Activated T-cell treated with anti-CD3 and anti-CD28 coated beads for 24 hours (primary cell): ENCODE measurements at places on chromosomes 1 and 21.

DNA sequence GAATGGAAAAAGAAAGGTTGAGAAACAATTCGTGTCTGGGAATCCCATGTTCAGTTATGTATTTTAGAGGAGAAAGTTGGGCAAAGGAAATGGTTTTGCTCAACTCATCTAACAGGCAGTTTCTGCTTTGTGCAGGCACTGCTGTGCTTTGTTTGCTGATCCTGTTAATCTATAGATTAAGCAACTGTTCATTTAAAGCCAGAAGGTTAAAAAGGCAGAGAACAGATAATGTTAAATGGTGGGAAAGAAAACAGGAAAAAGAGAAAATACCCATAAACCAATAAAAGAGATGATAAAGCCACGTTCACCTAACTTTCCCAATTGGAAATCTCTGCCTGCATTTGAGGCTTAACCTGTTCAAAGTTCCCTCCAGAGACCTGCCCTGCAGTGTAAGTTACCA lies 70.0 kb downstream of the APP start:
- DNase-seq, result no peak

DNA sequence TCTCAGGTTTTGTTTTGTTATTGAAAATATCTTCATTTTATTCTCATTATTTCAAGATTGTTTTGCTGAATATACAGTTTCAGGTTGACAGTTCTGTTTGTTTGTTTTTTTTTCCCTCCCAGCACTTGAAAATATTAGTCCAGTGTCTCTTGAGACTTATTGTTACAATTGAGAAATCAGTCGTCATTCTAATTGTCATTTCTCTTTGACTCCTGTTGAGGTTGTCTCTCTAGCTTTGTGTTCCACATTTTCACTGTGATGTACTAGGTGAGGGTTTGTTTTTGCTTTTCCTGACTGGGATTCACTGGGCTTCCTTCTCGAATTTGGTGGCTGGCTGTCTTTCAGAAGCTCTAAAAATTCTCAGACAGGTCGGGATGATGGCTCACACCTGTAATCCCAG lies 443.2 kb upstream of the VAMP3 start:
- no peak for DNase-seq

GRCh38 chr1:221454096-221454495 lies 287.8 kb downstream of the DUSP10 start:
- no peak for DNase-seq

DNA sequence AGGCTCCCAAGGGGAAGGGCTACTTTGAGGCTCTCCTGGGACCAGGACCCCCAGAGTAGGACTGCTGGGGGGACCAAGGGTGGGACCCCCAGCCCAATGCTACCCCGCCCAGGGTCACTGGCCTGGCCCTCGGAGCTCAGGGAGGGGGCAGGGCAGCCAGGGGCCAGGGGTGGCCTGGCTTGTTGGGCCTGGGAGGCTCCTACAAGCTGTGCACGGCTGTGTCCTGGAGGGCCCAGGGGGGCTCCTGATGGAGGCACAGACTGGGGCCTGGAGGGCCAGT lies 2.2 kb downstream of the HES4 start:
- no peak for DNase-seq

DNA sequence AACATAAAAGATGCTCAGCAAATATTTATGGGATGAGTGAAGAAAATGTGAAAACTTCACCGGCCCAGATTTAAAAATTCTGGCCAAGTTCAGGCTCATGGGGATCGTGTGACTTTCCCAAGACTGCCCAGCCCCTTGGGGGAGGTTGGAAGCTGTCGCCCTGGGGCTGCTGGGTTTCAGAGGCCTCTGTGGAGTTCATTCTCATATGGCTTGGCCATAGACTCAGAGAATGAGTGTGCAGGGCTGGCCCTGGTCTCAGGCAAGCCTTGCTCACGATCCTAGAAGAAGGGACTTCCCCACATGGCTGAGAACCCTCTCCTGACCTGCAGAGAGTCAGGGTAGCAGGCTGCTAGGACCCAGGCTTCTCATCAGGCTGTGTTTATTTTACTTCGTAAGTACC lies 24.6 kb downstream of the PADI2 start:
- no peak for DNase-seq

DNA sequence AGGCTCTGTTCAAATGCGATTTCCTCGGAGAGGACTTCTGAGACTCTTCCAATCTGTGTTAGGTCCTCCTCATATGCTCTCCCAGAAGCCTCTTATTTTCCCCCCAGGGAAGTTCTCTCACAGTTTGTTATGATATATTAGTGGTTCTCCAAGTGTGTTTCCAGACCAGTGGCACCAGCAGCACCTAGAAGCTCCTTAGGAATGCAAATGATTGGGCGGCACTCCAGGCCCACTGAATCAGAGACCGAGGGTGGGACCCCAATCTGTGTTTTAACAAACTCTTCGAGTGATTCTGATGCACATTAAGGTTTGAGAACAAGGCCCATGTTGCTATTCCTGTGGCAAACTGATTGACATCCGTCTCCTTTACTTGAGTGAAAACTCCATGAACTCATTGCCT lies 63.0 kb downstream of the NMNAT2 start:
- no peak for DNase-seq

GRCh38 chr1:199297174-199297573 lies 658.3 kb downstream of the PTPRC start:
- DNase-seq, result no peak

GRCh38 chr21:37622755-37623154 lies 256.2 kb downstream of the DYRK1A start:
- no peak for DNase-seq

GRCh38 chr1:223628233-223629125 lies 37.0 kb downstream of the CAPN8 start:
- peak; percentile 30 for DNase-seq

DNA sequence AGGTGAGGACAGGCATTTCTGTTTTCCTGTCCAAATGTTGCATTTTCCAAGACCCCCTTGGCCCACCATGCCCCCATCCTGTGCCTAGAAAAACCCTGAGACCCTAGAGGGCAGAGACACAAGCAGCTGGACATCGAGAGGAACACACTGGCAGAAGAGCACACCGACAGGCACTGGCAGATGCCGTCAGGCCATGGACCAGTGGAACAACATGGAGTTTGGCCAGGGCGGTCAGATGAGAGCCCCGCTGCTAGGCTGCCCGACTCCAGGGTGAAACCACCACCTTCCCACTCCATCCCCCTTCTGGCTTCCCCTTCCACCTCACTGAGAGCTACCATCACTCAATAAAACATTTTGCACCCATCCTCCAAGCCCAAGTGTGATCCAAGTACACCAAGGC lies 438.4 kb downstream of the SIPA1L2 start:
- DNase-seq, result no peak

DNA sequence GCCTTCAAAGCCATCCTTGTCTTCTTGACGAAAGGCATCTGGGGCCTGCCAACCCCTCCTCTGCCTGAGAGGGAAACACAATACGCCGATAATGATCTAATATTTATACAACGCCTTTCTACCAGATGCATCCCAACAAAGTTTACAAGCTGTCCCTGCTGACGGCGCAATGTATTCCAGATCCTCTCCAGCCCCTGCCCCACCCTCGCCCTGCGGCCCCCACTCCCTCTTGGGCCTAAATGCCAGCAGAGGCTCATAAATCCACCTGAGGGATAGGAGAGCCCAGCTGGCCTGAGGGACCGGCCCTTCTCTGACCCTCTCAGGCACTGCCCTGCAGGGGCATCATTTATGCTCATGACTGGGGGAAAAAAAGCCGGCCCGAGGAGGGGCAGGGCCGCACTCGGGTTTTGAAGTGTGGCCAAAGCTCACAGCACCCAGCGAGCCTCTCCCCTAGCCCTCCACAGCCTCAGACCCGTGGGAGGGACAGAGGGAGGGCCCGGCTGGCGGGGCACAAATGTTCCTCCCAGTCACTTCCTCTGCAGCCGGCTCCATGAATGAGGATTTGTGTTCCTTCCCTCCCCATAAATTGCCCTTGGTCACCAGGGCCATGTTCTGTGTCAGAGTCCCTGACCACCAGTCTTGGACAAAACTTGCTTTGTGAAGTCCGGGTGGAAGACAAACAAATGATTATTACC lies 140.3 kb downstream of the FOXD2 start:
- DNase-seq, result no peak

GRCh38 chr1:77888081-77888780 lies at the start of gene NEXN:
Gene NEXN, plus strand, starts transcription at chr1:77888624. Its CDS starts 27,483 bp downstream, at chr1:77916107.
- DNase-seq, result no peak

DNA sequence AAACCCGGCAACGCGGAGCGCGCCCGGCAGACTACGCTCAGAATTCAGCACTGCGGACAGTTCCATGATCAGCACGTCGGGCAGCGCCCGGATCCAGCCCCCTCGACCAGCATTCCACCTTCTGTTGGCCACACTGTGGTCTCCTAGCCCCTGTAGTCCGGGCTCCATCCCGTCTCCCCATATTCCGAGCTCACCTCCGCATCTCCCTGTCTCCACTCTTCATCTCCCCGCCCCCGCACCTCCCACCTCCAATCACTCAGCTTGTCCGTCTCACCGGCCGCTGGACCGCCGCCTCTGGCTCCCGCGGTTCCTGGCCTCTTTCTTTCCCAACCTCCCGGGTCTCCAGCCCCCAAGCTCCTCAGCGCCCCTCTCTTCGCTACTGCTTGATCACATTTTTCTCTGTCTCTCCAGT lies 500 bp downstream of the EPHA10 start:
- no peak for DNase-seq

DNA sequence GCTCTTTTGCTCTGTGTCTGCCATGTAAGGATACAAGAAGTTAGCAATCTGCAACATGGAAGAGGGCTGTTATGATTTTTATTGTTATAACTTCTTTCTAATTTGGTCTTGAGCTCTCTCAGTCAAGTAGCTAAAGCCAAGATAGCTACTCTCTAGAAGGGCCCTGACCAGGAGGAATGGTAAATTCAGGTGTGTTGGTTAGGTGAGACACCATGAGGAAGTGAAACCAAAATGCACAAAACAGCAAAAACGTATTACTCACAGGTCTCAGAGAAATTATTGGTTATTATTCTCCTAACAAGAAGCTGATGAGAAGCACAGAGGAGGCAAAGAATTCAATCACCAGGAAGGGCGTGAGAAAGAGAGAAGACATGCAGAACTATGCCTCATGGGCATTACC lies 51.8 kb upstream of the INSL5 start:
- DNase-seq, result no peak

DNA sequence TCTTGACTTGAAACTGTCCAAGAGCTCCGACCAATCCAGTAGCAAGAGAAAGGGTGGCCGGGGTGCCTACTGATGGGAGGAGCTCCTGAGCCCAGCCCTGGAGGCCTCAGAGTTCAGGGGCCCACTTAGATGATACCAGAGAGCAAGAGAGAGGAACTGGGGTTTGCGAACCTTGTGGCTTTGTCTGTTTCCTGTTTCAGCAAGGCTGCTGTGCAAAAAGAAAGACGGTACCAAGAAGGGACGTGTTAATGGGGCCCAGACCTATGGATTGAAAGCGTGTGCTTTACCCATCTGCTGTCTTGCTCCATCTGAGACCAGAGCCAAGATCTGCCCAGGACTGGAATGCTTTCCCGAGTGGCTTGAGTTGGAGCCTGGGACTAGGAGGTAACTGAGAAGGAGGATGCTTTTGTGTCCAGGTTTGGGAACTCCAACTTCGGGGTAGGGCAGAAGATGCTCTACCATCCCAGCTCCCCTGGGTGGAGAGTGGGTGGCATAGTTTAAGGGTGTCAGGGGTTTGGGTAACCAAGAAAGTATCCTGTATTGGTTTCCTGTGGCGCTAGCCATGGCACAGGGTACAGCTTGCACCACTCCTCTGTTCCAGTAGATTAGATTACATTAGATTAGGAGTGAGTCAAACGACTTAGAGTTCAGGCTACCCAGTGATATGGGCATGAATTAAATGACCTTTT lies at the start of gene TRAF3IP3:
TRAF3IP3 (plus strand) TSS at position 128 of the 689 bp plus-strand sequence. CDS start 3,987 bp downstream, outside the sequence.
- peak; percentile 71 for DNase-seq

- no peak for DNase-seq
Measured at GRCh38 chr1:29120367-29120766, 3.3 kb downstream of the TMEM200B start.

DNA sequence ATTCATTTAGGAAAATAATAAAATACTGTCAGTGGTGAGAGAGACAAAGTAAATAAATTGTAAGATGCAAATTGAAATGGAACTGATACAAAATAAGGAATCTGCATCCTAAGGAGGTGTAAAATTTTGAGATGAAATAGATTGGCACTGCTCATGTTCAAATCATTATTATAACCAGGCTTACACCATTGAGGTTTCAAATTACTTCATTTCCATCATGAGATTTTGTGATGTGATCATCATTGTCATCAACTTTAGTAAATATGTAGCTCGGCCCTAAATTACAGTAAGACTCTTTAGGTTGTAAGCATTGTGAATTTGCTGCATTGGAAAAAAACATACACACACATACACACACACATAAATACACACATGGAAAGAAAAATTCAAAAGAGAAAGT lies 123.4 kb downstream of the SDCCAG8 start:
- DNase-seq, result no peak
